ENCODE measurements at places on chromosomes 5 and 9.

GRCh38 chr9:22035591-22036011 is 26.5 kb upstream of the CDKN2B start:
- no peak for DNase-seq

GRCh38 chr5:53041071-53041692 is 52.0 kb downstream of the ITGA2 start:
- no peak for DNase-seq

DNA sequence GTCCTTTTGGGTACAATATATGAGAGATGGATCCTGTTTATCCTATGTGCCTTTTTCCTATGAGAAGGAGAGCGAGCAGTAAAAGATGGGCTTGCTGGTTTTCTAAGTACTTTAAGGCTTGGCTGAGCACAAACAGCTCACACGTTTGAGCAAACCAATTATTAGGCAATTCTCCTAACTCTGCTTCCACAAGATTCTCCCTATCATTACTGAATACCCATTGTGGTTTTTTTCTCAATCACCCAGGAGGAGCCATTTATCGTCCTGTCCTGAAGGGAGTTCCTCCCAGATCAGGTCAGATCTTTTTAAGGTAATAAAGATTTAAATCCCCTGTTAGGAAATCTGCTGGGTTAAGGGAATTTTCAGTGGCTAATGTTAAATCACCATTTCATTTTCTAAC is 19.4 kb upstream of the C1QTNF3 start:
- DNase-seq, result no peak

- no peak for DNase-seq
Observed at GRCh38 chr5:58054018-58054417, 405.9 kb downstream of the PLK2 start.

DNA sequence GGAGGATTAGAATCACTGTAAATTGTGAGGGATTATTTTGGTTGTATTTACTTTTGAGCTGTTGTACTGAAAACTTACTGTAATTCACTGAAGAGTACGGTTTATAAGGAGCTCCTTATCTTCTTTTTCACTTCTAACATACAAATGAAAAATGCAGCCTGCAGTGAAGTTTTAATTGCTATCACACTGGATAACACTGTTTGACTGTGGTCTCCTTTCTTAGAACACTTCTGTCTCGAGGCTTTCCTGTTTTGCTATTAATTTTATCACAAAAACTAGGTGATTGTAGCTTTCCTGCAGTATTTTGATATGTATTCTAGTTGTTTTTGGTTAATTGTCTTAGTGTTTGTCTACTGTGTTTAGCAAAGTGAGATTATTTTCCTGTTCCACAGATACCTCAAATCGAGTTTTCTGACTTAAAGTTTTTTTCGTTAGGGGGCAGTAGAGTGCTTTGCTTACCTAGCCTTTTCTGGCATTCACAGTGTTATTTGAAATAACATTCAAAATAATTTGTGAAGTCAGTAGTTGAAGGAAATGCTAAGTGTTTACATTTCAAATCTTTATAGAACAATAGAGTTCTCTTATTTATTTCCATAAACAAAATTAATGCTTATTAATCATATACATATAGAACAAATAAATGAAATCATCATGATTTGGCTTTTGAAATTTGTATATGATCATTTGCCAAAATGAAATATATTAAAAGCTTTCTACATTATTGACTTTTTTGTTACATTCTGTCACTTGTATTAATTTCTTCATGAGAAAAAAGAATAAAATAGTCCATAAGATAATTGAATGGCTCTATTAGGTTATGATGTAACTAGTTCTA is 52.9 kb downstream of the COMMD10 start:
- peak; percentile 66 for DNase-seq

DNA sequence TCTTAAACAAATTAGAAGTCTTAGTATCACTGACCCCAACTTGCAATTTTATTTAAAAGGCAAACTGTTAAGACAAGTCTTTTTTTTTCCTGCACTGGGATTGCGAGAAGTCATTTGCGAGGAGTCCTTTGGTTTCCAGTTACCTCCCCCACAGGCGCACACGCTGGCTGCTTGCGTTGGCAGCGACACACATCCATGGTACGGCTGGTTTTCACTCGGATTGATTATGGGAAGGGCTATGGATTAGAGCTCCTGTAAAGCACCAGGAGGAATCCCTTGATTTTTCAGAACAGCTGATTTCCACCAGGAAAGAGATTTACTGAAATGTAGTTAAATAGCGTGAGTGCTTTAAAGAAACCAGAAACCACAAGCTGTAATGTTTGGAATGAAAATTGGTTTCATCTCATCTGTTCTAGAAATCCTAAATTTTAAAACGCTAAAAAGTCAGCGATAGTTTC is 737 bp downstream of the SLC1A3 start:
- peak; percentile 75 for DNase-seq

- DNase-seq, result no peak
Observed at GRCh38 chr9:130308081-130308571, 42.6 kb downstream of the HMCN2 start.

DNA sequence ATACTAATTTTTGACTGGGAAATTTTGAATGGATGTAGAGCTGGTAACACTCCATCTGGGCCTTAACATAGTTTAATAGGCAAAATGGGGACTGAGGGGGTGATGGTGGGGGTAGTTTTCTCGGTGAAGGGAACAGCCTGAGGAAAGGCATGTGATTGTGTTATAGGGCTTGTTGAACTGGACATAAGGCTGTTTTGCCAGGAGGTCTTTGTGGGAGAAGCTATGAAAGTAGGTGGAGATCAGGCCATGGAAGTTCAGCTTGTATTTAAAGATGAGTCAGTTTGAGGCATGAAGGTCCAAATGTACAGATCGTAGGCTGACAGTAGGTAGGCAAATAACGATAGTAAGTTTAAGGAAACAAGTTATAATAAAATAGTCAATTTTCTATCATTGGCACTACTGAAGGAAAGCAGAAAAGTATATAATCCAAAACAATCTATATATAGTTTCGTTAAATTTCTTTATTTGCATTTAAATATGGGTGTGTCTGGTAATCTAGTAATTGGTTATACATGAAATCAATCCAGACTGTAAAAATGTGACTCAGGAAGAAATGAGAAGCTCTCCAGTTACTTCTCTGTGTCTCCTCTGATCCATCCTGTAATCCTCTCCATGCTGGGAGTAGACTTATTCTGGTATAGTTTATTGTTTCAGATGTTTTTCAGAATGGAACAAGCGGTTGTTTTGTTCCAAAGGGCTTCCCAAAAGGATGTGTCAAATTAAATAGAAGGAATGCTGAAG is 2.8 kb downstream of the CSNK1G3 start:
- DNase-seq, result no peak

DNA sequence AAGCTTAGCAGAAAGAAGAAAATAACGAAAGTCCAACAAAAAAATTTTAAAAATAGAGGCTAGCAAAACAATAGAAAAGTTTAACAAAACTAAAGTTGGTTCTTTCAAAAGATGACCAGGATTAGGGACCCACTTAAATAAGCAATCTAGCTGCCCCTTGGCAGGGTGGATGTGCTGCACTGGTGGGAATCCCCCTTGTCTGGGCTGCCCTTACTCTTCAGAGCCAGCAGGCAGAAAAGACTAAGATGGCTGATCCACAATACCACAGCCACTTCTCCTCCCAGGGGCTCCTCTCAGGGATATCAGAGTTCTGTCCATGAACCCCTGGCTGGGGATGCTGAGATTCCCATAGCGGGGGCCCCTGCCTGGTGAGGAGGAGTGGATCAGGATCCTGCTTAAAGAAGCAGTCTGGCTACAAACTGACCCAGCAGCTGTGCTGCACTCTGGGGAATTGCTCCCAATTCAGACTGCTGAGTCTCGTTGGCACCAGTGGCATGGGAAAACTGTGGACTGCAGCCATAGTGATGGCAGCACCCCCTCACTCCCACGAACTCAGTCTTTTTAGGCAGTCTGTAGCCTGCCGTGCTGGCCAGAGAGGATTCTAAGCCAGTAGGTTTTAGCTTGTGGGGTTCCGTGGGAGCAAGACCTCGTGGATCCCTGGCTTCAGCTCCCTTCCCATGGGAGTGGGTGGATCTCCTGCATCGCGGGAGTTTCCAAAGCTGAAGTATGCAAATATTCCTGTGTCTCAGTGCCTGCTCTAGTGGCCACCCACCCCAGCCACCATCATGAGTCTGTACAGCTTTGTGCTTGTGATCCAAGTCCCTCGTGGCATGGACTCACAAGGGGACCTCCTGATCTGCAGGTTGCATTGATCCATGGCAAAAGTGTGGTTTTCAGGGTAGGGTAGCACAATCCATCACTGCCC is 2.9 kb upstream of the INSL6 start:
- peak; percentile 2 for DNase-seq

DNA sequence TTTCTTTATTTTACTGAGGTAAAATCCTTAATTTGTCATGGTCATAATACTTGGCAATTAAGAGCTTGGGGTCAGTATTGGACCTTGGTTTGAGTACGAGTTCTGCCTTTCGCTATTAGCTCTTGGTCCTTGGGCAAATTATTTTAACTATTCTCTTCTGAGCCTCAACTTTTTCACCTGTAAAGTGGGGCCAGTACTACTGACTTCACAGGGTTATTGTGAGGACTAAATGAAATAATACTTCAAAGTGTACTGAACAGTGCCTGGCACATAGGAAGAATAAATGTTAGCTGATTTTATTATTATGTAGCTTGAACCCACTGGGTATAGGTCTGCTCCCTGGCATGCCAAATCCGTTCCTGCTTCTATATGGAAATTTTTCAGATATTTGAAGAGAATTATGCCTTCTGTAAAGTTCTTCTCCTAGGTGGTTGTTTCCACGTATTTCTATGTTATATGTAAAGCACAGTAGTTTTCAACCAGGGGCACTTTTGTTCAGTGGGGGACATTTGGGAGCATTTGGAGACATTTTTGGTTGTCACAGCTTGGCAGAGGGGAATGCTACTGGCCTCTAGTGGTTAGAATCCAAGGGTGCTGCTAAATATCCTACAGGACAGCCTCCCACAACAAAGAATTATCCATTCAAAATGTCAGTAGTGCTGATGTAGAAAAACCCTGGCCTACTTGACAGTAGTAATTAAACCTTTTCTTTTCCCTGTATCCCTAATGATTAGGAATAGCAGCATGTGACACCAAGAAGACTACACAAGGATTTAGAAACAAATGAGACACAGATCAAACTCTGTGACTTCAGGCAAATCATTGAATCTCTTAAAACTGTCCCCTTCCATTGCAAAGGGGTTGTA is 4.5 kb downstream of the RCL1 start:
- DNase-seq, result peak; percentile 45

DNA sequence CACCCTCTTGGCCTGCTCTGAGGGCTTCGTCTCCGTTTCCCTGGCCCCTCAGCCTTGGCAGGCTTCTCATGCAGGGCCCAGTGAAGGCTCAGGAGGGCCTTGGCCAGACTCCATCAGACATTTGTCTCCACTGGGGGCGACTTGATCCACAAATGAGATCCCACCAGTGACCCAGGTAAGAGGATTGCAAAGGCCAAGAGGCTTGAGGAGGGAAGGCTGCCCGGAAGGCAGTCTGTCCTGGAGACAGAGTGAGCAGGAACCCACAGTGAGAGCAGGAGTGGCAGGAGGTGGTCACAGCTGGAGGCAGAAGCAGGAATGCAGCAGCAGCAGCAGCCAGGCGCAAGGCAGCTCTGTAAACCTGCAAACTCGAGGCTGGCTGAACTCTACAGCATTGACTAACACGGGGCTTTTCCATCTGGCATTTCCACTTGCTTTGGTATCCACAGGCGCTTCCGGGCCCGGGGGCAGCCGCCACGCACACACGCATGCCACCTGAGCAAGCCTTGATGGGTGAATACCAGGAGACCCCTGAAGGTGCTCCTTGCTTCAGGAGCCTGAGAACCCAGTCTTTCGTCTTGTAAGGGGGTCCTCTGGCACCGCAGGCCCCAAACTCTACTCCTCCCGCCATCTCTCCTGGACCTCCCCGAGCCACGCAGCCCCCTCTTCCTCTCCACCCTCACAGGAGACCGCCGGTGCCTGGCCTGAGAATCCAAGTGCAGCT is 14.7 kb downstream of the MGAT1 start:
- DNase-seq, result no peak

DNA sequence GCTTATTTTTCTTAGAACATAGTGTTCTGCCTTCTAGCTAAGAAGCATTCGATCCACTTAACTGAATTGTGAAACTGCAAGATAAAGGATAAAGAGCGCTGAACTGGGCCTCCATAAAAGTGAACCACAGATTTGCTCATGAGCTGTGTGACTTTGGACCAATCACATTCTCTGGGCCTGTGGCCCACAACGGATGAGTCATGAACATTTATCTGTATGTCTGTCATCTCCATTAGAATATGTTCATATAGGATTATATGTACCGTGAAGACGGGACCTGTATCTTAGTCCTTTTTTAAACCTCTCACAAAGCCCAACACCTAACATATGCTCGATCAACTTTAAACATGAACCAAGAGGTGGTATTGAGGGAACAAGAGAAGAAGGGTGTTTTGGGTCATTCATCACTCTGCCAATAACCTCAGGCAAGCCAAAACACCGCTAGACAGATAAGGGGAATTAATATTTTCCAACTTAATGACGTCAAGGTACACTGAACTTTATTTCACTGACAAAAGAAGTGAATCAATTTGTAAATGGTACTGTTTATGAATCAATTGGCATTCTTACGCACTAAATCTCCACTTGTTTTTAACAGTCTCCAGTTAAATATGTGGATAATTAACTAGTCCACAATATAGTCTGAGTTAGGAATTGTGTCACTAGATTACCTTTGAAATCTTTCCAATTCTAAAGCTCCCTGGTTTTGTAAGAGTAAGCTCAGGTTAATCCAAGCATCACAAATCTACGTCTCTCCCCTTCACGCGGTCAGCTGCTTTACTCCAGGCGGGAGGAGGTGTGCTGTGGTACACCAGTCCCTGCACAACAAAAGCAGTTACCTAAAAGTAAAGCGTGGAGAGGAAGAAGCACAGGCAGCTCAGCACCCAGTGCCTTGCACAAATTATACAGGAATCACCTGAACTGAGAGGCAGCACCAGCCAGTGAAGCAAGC is 1.6 kb downstream of the TMEM245 start:
- no peak for DNase-seq

DNA sequence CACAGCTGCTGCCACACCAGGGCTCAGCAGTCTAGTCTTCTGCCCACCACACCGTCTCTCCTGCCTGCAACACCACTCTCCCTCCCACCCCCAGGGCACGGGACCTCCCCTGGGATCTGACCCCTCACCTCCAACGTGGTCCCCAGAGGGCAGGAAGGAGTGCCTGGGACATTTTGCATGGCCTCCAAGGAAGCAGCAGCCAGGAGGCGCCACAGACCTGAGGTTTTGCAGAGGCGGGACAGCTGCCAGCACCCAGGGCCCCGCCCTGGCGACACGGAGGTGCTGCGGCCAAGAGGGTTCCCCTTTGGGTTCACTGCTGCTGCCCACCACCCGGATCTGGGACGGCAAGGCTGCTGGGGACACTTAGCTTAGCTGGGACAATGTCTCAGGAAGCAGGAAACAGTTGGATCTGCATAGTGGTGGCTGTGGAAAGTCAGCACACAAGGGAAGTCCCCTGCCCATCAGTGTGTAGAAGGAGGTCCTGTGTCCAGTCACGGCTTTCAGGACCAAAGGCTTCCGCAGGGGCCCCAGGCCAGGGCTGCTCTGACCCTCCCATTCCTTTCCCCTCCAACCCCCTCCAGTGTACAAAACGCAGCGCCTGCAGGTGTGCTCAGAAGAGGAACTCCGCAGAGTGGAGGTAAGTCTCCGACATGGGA is 13.8 kb downstream of the PROP1 start:
- no peak for DNase-seq
